ENCODE measurements at places on chromosomes 7 and 10.

GRCh38 chr7:7210475-7211237, 28.3 kb downstream of the C1GALT1 start:
- no peak for DNase-seq

- no peak for DNase-seq
Measured at GRCh38 chr7:150449206-150449952, 1.1 kb upstream of the GIMAP8 start.

DNA sequence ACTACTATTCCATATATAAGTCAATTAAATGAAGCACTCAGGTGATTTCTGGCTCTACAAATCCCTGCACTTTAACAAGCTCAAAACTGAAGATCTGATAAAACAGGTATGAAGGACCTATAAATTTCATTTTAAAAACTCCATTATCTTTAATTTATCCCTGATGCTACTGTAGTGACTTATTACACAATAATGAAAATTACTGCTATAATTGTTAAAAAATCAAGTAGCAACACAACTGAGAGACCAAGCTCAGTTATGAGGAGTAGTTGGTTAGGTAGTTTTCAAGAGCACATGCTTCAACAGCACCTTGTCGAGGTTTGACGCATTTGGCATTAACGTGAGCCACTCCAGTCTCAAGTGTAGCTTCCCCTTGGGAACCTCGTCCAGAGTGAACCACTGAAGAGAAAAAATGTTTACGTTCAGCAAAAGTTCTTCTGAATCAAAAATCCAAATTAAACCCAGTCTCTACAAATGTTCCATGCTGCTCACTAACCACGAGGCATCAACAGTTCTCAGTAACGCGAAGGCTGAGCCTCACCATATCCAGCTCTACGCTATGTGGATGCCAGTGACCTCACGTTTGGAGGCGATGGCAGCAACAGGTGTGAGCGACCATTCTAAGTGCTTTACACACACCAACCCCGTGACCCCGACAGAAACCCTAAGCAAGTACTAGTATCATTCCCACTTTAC, 55.3 kb upstream of the NCAPG2 start:
- no peak for DNase-seq

- peak; percentile 55 for DNase-seq
Measured at GRCh38 chr7:33874943-33875342, 30.4 kb upstream of the BMPER start.

DNA sequence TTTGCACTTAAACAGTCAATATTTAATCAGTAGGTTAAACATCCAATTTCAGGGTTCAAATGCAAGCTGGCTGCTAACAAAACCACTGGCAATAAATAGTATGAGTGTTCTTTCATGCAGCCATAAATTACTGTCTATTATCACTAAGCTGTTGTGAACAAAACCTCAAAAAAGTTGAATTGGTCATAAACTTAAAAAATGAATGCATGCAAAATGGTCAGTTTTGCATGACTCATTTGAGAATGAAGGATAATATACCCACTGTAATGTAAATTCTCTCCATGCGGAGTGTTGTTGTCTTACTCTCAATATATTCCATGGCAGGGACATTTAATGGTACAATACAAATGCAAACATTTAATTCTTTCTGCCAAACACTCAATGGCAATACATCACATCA, 226.4 kb downstream of the MAGI2 start:
- DNase-seq = peak; percentile 43

- DNase-seq = peak; percentile 9
Measured at GRCh38 chr7:36082910-36083309, 70.1 kb upstream of the EEPD1 start.

- DNase-seq = no peak
Measured at GRCh38 chr10:130687566-130687965, 551.4 kb downstream of the GLRX3 start.

DNA sequence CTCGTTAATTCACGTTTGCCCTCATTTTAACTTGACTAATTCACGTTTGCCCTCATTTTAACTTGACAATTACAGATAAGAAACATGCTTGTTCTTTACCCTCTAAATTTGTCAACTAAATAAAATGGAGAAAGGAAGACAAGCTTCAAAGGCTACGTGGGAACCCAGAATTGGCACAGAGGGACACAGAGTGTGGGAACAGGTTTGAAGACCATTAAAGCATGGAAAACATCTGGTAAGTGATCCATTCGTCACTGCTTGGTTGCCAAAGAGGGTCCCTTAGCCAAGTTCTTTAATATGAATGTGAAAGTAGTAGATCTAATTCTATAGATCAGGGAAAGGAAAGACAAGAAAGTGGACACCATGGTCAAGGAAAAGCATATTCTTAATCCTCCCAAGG, 57.2 kb downstream of the ITIH5 start:
- no peak for DNase-seq

GRCh38 chr7:90690159-90690858, 94.2 kb downstream of the CDK14 start:
- no peak for DNase-seq

DNA sequence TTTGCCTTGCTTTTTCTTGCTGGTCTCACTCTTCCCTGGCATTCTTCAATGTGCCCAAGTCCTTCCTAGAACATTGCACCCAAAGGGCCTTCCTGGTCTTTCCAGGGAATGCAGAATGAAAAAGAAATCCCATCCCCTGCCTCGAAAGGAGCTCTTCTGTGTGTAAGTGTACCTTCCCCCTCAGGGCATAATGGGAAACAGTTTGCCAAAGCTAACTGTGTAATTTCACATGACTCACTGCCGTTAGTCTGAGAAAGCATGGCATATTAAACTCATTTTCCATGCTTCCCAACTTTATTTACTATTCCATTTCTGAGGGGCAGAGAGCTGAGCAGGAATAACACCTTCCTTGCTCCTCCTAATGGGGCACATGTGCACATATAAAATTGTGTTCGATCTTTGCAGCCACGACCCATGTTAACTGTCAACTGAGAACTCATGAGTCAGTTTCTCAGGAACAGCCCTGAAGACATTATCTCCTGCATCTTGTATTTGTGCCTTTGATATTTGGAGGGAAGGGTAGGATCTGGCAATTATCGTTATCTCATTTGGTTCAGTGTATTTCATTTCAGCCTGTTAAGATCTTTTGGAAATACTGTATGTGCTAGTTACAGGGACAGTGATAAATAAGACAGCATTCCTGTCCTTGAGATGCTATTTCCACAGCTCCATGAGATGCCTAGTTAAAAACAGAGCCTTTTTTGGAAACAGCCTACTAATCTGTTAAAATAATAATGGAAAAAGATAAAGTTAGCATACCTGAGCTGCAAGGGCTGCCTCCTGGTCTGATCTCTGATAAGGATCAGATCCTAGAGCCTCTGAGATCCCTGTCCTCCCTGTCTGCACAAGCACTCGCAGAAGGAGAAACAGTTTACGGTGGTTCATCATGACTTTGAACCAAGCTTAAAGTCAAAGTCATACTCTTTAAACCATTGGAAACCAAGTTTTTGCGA, 42.3 kb downstream of the IKZF1 start:
- DNase-seq = peak; percentile 9

DNA sequence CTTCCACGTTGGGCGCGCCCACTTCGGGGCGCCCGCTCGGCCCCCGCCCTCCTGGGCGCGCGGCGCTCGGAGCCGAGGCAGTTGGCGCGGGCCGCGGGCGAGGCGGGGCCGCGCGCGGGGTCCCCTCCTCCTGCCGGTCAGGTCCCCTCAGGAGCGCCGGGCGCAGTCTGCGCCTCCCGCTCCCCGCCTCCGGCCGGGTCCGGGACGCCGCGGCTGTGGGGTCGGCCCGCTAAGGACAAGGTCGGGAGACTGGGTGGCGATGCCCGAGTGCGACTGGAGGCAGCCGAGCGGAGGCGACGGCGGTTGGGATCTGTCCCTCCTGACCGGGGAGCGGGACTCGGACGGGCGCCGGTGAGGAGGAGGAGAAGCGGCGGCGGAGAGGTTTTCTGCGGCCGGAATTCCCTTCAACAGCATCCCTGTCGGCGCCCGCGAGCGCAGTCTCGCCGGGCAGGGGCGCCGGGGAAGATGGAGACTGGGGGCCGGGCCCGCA, at the start of gene ATRNL1:
TSS of gene ATRNL1 (plus strand) at position 80 of the 490 bp plus-strand sequence. CDS start at position 466, 386 bp downstream.
- DNase-seq = peak; percentile 33
